ENCODE measurements at places on chromosomes 1 and 21. TPM values are rescaled to one million over a fixed set of nuclear protein-coding genes. Genes with fewer than 3 reads are reported as not detected.

LCE1C gene
- total RNA-seq, result not detected

RWDD3 gene
- 9.0 TPM for total RNA-seq

ADORA3 gene
- not detected for total RNA-seq

FCAMR gene
- not detected for total RNA-seq

SLAMF9 gene
- total RNA-seq, result 0.34 TPM

All from A549 treated with Mapracorat at 1 μM for 4 hours (cell line).